ENCODE measurements at places on chromosomes 2 and 18.
A peak's percentile ranks its signal among the peaks of the same experiment; 100 is the strongest.

- no peak for DNase-seq
These were observed 45.2 kb upstream of the ST3GAL5 start for GRCh38 chr2:85933753-85934594.

DNA sequence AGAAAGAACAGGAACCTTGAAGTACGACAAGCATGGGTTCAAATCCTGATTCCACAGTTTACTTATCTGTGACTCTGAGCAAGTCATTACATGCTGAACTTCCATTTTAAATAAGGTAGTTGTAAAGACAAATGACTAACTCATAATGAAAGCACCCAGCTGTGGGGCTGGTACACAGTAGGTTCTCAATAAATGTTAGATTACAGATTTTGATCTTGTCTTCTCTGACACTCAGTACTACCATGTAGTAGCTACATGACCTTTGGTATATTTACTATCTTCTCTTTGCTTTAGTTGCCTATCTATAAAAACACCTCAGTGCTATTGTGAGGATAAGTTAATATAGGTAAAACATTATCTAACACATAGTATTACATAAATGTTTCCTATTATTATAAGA, 3.2 kb downstream of the TRAK2 start:
- no peak for DNase-seq

GRCh38 chr18:8471372-8471771, 137.9 kb upstream of the RAB12 start:
- no peak for DNase-seq

- DNase-seq, result no peak
These were observed 19.1 kb downstream of the CTLA4 start for GRCh38 chr2:203886661-203887151.

DNA sequence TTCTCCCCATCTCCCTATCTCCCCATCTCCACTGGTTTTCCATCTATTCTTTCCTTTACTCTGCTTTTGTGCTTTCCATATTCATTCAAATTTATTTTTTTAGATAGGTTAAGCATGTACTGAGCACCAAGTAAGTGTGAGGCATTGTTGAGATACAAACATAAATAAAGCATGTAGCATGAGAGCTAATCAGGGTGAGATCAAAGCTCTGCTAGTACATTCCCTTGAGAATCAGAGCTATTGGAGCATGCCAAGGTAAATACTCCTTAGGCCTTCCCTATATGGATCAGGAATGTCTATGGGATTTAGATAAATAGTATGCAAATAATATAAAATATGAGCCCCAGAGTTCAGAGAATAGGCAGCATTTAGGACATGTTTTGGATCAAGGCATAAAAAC, 25.3 kb downstream of the BABAM2 start:
- no peak for DNase-seq

DNA sequence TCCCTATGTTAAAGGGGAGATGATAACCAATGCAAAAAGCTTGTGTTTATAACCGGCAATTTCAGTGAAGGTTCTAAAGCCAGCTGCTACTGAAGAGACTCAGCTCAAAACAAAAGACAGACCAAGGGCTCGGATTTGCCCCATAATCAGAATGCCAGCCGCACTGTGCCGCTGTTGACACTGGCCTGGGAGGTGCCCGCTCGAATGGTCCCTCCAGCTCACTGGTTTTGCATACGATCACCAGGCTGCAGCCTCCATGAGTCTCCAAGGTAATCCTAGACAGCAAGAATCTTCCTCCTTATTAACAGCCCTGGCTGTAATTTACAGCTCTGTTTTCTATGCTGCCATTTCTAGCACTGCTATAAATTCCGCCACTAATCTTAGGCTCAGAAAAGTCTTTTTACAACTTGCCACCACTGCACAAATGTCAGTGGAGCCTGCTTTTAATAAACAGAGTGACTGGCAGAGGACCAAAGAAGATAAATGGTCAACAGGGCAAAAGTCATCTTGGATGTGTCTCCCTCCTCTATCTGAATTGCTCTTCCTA, 155.7 kb upstream of the SH3BP4 start:
- no peak for DNase-seq

DNA sequence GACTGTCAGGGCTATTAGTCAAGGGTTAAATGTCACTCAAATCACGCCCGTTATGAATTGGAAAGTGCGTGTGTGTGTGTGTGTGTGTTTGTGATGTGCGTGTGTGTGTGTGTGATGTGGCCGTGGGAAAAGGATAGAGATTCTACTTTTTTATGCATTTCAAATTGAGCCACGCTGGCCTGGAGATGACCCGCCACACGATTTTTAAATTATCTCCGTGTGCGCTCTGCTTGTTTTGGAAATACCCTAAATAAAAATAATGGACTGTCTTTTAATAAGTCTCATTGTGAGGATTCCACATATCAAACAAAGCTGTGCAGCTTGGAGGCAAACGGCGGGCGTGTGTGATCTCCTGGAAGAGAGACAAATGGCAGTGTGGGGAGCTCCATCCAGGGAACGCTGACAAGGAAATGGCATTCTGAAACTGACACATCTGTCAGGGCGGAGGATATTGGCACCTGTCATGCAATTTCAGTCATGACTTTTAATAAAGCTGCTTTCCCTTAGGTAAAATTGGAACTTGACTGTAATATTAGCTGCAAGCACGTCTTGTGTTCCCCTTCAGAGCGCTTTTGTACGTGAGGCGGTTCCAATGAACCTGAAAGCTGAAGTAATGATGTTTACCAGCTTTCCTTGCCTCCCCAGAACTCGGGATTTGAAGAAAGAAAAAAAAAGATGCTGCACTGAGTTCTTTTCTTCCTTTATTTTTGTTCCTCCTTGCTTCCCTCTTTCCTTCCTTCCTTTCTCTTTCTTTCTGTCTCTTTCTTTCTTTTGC, 381.8 kb upstream of the SMIM21 start:
- DNase-seq, result no peak

DNA sequence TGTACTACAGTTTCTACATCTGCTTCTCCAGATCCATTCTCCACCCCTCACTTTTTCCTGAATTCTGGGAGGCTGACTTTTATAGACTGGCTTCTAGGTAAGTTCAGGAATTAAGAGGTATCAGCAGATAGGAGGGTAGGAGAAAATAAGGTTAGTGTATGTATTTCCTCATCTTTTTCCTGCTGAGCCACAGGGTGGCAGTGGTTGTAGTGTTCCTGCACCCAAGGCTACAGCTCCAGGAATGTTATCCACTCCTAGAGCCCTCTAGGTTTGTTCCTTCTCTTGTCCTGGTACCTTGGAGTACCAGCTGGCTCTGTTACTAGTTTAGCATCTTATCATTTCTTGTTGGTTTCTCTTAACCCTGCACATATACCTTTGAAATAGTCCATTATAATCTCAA, 40.7 kb upstream of the C2orf66 start:
- peak; percentile 2 for DNase-seq

DNA sequence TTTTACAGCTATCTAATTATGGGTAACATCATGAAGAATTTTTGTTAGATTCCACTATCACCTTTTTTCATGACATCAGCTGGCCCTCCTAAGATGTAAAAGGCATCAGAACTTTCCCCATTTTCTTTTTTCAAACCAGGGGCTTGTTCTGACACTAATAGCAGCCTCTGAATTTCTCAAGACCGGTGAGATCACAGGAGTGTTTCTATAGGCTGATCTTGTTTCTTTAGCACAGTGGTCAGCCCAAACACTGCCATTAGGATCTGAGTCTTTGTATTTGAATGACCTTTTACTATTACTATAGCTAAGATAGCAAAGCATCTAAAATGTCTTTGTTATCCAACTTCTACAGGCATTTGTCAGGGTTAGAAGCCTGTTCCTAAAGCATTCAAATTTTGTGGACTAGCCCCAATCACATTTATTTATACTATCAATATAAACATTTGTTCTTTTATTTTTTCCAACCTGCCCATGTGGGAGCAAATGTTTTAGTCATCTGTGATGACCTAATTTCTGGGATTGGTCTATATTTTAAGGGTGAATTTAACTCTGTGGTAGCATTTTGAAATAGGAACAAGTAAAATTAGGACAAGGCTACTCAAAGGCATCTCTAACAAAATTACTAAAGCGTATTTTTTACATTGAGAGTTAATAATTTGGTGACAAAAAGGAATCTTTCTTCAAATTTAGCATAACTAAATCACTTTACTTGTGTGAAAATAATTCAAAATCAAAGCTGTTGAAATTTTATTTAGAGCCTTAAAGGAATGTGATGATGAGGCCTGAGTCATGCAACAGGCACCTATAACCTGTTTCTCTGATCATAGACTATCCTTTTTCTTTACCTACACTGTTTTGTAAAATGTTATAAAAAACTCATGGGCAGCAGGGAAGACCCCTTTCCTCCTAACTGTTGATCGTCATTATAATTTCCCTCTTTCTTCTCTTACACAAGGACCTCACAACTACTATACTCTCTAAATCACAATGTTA, 39.3 kb downstream of the ZAP70 start:
- DNase-seq, result no peak

DNA sequence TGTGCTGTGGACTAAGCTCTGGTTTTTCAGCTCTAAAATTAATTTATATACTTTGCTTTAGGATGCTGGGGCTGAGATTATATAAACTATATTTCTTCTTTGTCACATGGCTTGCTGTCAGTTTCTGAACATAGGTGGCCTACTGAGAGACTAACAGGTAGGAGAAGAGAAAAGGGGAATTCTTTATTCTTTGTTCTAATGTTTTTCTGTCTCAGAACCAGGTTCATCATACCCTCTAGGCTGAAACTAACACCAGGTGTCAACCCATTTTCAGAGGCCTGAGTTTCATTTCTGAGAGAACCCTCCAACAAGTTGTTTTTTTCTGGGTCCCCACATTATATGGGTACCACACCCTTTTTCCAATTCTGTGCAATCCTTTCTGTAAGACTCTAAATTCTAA, 843.6 kb downstream of the TRIB2 start:
- DNase-seq, result no peak

DNA sequence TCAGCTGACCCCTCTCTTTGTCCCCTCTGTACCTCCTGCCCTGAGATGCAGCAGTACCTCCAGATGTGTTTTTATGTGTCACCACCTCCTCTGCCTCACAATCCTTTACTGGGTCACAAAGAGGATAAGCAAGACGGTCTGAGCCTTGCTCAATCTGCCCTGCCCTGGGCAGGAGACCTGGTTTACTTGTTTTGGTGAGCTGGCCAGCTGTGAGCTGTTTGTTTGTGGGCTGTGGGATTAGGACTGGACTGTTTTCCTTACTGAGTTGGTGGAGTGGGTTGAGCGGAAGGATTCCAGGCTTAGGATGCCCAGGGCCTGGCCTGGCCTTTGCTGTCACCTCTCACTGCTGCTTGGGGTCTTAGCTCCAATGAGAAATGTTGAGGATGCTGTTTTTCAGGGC, 299.5 kb downstream of the SRBD1 start:
- no peak for DNase-seq

GRCh38 chr18:45771587-45772480, 47.9 kb downstream of the SLC14A1 start:
- no peak for DNase-seq

- no peak for DNase-seq
These were observed 5.9 kb downstream of the GEN1 start for GRCh38 chr2:17759805-17760204.

GRCh38 chr2:4908461-4908860, 783.7 kb upstream of the SOX11 start:
- no peak for DNase-seq

DNA sequence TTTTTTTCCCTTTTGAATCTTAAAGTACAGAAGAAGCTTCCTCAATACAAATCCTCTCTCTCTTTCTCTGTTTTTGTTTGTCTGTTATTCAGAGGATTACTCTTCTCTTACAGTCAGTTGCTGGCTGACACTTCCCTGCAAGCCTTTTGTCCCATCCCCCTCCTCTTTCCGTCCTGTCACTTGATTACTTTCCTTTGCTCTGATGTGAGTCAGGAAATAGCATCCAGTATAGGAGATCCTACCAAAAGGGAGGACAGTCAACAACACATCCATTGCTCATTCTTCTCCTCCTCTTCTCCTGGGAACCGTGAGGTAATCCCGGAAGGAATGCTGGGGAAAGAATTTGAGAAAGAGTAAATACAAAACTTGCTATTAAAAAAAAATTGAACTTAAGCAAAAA, 79.3 kb upstream of the SCN7A start:
- peak; percentile 36 for DNase-seq
